ENCODE measurements at places on chromosomes 6 and 20.

DNA sequence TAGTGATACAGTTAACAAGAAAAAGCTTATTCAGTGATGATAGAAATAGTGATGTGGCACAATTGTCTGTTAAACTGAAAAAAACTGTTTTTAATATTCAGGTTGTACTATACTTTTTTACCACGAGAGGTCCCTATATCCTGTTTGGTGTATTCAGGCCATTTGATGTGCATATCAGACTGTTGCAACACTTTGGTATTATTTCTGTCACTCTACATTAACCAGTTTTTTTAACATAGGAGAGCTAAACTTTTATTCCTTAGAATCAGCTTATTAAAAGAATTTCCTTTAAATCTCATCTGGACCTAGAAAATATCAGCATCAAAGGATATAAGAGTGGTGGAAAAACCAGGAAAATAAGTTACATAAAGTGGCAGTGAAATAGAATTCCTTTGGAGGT, 36.8 kb downstream of the TSPYL4 start:
- no peak for DNase-seq

DNA sequence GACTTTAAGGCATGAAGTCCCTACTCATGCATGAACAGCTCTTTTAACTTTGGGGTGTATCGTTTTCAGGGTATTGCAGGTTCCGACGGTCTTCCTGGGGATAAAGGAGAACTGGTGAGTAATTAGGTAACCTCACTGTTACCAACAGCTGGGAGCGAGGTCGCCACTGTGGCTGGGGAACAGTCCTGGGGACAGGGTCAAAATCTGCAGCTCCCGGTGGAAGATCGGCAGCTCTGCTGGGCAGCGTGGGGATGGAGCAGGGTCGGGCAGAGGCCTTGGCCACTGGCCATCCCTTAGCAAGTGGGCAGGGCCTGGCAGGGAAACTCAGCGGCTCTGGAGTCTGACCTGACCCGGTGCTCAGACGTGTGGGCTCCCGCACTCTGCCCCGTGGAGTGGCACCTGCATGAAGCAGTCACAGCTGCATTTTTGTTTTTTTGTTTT, 16.1 kb downstream of the COL9A3 start:
- no peak for DNase-seq

DNA sequence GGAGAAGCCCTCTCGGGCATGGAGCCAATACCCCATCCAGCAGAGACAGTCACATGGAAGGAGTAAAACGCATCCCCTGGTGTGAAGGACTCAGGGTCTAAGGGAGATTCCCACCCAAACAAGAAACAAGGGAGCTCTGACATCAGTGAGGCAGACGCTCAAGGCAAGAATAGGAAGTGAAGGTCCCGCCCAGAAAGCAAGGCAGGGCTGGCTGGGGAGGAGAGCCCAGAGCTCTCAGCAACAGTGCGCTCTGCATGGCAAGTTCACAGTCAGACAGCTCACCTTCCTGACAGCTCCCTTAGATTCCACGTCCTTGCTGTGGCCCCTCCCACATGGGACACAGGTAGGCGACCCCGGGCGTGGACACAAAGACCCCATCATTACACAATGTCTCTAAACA, 85.6 kb downstream of the TTLL2 start:
- no peak for DNase-seq

DNA sequence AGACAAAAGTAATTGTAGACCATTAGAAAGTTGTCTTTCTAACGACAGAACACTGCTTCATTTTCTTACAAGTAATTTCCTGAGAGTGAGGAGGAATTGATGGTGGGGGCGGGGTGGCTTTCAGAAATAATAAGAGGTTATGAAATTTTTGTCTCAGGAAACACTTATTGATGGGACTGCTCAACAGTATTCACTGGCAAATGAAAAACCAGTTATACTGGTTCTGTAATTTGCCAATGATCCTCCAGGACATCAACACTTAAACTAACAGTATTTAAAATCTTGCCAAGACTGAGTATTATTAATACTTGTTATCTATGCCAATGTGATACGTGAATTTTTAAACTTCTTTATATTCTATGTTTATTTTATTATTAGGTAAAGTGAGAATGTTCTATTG, 41.8 kb upstream of the FUT9 start:
- no peak for DNase-seq

- DNase-seq, result peak; percentile 10
These were observed 466.9 kb upstream of the NRSN1 start for GRCh38 chr6:23659125-23659524.

- DNase-seq, result peak; percentile 38
These were observed 652.1 kb upstream of the SLC35B3 start for GRCh38 chr6:9087470-9087869.

GRCh38 chr20:38715646-38716045, 8.6 kb upstream of the SLC32A1 start:
- DNase-seq, result peak; percentile 21

DNA sequence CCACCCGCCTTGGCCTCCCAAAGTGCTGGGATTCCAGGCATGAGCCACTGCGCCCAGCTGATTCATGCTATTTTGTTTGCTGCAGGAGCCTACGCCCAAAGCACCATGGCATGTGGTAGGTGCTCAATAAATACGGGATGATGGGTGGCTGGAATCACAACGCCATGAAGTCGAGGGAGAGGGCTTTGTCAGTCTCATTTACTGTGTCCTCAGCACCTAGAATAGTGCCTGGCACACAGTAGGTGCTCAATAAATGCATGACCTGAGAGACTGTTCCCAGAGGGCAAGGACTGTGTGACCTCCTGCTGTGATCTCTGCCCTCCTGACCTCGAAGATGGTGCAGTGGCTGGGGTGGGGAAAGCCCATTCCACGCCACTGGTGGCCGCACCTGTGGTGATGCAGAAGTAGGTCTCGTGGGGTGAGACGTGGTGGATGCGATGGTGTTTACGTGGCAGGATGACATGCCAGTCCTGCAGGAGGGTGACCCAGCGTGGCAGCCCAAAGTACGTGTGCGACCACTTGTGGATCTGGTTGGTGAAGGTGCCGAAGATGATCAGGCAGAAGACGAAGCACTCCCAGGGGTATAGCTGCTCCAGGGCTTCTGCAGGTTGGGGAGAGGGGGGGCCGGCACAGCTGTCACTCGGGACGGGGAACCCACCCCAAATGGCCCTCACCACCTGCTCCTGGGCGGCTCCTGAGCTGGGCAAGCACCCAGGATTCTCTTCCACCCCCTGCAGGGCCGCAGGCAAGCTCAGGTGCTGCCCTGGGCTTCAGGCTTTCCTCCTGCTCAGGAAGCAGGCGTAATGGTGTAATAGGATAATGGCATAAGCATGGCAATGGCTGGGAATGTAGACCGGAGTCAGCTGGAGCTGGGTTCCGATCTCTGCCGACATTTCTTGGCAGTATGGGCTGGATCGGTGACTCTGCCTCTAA, 14.9 kb upstream of the UBE2V1 start:
- DNase-seq, result no peak

- no peak for DNase-seq
These were observed 55.7 kb upstream of the PREP start for GRCh38 chr6:105458551-105458950.

DNA sequence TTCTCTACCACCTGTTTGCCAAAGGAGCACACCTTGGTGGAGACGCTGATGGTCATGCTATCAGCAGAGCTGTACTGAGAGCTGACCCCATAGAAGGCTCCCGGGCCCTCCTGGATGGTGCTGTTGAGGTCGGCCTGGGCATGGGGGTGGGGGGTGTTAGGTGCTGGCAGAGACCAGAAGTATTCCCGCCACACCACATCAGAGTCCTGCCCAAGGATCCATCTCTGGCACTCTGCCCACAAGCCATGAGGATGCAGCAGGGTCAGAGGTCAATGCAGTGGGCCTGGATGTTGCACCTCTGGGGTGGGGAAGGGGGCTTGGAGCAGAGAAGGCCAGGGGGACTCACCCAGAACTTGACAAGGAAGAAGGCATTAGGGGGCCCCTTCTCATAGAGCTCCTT, 7.4 kb downstream of the RPL10A start:
- no peak for DNase-seq

DNA sequence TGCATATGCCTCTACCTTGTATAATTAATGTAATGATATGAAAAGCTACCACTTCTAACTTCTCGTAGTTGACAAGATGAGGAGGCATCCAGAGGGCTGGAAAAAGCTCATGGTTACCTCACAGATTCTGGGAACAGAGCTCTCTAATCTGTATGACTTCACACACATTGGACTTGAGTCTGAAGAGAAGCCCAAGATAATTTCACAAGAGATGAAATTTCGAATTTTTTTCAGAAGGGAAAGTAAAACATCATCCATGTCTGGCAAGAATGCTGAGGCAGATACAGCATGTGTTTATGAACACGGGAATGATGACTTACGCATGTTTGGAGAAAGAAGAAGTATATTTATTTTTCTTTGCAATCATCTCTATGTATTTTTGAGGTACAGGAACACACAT, 141.8 kb upstream of the TENT5A start:
- no peak for DNase-seq

- no peak for DNase-seq
These were observed 420.6 kb downstream of the CDC5L start for GRCh38 chr6:44808148-44808547.

DNA sequence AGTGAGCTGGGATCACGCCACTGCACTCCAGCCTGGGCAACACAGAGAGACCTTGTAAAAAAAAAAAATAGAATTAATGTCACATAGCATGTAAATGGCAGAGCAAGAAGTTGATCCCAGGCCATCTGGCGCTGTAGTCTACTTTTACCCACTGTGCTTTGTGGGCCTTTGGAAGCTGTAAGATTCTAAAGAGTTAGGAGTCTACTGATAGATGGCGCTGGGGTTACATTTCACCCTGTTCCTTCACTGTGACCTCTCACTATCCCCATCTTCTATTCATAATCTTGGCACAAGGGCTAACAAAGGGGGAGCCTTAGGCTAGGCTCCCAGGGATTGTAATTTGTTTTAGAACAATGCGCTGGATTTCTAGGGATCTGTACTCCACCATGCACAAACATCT, 24.4 kb downstream of the SIRPD start:
- DNase-seq, result no peak

- DNase-seq, result no peak
These were observed 120.9 kb downstream of the TIAM2 start for GRCh38 chr6:155115893-155116570.

DNA sequence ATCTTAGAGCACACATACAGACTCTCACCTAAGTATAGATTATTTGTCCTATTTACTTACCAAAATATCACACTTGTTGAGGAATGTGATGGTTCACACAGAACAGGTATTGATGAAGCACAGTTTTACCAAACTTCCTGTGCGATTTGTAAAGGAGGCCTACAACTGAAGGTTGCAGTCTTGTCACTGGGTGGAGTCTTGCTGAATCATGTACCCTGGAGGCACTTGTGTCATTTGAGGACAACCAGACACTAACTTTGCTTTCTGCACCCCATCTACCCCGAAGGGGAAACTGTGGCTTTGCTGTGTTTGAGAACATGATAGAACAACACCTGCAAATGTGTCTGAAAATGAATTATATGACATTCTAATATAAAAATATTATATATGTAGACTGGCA, 32.4 kb upstream of the HINT3 start:
- no peak for DNase-seq

DNA sequence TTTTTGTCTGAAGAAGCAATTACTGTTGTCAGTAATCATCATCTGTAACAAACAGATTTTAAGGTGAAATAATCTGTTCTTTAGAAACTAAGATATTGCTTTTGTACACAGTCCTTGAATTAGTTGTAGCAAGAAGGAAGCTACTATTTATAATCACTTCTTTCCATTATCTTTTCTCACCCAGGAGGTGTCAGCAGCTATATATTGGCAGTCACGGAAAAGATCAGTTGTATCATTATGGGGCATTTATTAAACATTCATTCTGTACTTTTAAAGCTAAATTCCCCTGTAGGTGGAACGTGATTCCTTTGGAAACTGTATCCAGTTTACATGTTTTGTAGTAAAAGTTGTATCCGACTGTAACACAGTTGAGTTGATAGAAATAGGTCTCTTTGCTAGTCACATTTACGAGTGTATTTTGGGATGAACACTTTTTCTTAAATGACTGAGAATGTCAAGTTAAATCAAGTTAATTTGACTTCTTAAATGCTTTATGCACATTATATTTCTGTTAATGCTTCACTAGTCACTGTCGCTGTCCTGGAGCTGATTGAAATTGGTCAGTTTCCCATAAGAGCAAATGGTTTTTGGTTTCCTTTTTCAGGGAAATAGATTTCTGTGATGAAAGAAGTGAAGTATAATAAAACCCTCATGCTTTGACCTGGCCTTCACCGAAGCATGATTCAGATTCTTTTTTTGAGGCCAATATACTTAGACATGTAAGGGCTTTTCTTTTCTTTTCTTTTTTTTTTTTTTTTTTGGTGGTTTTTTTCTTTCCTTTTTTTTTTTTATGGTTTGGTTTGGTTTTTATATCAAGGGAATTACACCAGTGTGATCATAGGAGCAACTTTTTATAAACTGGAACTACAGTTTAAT, 5.1 kb downstream of the QKI start:
- DNase-seq, result no peak

GRCh38 chr6:29737707-29738630, 14.7 kb downstream of the HLA-F start:
- peak; percentile 4 for DNase-seq

- DNase-seq, result no peak
These were observed 47.2 kb downstream of the TOX2 start for GRCh38 chr20:43961541-43962471.

GRCh38 chr6:5962794-5963193, 43.9 kb downstream of the NRN1 start:
- no peak for DNase-seq

DNA sequence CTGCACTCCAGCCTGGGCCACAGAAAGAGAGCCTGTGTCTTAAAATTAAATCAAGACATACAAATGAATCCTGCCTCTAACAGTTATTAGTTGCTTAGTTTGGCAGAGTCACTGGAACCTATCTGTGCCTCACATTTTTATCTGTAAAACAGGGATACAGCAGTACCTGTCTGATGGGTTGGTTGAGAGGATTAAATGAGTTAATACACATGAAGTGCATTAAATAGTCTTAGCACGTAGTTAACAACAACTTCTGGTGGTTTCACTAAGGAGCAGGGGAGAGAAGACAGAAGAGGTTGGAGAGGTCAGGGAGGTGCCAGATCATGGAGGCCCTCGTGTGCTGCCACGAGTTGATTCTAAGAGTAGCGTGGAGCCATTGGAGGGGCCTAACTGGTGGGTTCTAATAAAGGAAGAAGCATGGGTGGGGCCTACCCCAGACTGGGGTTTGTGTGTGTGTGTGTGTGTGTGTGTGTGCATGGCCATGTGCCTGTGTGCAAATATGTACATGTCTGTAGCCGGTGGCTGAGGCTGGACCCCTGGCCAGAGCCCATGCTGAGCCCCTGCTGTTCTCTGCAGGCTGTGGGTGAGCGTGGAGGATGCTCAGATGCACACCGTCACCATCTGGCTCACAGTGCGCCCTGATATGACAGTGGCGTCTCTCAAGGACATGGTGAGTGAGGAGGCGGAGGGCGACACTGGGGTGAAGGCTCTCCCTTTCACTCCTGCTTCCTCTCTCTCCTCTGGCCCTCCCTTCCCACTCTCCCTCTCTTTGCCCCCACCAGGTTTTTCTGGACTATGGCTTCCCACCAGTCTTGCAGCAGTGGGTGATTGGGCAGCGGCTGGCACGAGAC, 9.1 kb downstream of the RBCK1 start:
- DNase-seq, result no peak

DNA sequence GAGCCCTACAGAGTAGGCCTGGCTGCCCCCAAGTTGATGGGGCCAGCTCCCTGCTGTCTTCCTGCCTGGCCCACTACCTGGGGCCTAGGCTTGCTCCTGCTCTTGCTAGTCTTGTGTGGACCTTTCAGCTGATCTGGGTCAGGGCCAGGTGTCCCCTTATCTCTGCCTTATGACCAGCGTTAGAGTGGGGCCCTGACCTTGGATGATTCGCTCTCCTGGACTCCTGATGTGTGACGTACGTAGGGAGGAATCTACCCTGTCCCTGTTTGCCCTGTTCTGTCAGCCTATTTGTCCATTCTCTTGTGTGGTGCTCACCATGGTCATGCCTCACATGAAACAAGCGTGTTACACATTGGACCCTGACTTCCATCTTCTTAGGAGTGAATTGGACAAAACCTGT, 571.8 kb downstream of the QKI start:
- no peak for DNase-seq

Measured in NCI-H1417 treated with DMSO at 0.1 percent for 48 hours (cell line).